ENCODE measurements at places on chromosomes 4 and X.
A peak's percentile ranks its signal among the peaks of the same experiment; 100 is the strongest.

GRCh38 chr4:132991111-132991510 lies 158.0 kb upstream of the PCDH10 start:
- no peak for DNase-seq

- peak; percentile 60 for DNase-seq
These were observed at the start of gene WNK3 for GRCh38 chrX:54357414-54358377. Gene WNK3, minus strand, starts transcription at chrX:54358046.

GRCh38 chr4:86841309-86841708 lies 7.9 kb downstream of the SLC10A6 start:
- DNase-seq = no peak

- DNase-seq = no peak
These were observed 67.9 kb upstream of the SHISA3 start for GRCh38 chr4:42329421-42329820.

DNA sequence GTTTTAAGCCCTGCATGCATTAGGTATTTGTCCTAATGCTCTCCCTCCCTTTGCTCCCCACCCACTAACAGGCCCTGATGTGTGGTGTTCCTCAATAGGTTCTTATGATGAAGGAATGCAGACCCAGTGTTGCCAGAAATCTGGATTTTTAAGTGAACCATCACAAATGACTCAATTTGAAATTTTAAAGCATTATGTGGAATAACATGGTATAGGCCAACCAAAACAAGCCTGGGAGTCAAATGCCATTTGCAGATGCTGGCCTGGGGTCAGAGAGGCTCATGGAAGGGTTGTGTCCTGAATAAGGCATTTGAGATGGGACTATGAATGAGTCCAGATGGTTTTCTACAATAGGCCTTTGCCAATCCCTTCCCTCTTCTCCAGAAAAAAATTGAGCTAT lies 179.6 kb downstream of the SHROOM3 start:
- DNase-seq = peak; percentile 47

GRCh38 chr4:87856816-87857215 lies 24.0 kb downstream of the MEPE start:
- no peak for DNase-seq

- no peak for DNase-seq
These were observed 1743.8 kb upstream of the PCDH7 start for GRCh38 chr4:28976369-28976768.

GRCh38 chr4:76554630-76555029 lies 119.6 kb downstream of the SHROOM3 start:
- DNase-seq = no peak
